ENCODE measurements at places on chromosomes 7 and 10.

- DNase-seq: no peak
These were observed 9.7 kb downstream of the NUDT13 start for GRCh38 chr10:73119952-73120351.

DNA sequence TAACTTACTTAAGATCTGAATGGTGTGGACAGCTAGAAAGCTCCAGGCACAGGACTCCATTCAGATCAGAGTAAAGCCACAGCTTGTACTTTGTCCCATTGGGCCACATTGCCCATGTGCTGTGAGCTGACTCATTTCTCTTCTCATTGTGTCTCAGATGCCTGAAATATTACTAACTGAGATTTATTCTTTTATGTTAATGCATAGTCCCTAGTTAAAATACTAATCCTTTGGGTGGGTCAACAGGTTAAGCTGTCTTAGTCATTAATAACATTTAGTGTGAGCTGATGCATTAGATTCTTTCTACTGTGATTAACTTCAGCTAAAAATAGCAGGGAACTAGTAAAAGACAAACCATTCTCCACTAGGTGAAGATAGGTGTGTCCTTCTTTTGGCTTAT is 104.7 kb upstream of the ARMC3 start:
- no peak for DNase-seq

- DNase-seq: no peak
These were observed 44.4 kb upstream of the GAD2 start for GRCh38 chr10:26172131-26172530.

- DNase-seq: no peak
These were observed 55.5 kb downstream of the DLD start for GRCh38 chr7:107946451-107946850.

DNA sequence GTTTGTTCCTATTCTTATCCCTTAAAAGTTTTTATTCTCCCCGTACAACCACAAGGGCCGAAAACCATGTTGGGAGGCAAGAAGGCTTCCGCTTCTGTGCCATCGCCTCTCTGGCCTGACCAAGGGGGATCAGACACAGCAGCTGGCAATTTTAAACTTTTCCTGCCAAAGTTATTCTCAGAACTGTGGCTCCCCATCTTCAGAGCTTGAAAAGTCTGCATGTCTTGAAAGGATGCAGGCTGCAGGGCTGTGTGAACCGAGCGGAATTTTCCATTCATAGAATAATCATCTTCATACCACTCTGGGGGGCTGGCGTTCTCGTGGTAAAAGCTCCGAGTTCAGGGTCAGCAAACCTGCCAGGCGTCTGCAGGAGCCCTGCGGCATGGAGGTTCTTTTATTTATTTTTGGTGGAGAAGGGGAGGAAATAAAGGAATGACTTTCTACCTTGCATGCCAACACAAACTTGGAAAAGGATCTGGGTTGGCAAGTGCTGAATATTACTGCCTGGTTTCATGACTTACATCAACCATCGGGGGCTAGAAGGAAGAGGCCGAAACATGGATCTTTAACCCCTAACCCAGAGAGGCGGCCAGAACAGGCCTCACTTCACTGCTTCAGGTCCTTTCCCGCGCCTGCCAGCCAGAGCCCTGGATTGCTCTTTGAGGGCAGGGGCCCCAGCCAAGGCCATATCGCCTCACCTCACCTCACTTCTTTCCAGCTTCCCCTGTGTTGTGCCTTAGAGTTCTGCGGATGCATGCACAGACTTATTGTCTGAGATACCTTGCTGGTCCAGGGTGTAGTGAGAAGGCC is 3.0 kb upstream of the NANOS1 start:
- no peak for DNase-seq

DNA sequence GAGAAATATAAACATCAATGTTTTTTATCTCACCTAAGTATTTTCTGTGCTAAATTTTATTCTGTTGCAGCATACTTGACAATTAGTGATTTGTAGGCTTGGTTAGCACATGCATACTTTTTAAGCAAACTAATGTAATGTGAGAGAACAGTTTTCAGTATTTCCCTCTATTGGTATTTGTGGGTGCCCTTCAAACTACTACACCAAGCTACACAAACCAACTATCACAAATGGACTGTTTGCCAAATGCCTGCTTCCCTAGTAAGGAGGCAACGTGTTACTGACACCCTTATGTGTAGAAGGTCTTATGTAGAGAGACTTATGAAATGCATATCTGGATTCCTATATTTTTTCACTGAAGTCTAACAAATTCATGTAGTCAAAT is 98.4 kb upstream of the FZD1 start:
- no peak for DNase-seq

GRCh38 chr10:100709146-100710082 is 36.0 kb upstream of the PAX2 start:
- DNase-seq: no peak

- peak; percentile 77 for DNase-seq
These were observed 6.1 kb downstream of the NYAP1 start for GRCh38 chr7:100489824-100490223.

GRCh38 chr7:69844264-69844868 is 246.1 kb downstream of the AUTS2 start:
- DNase-seq: no peak

GRCh38 chr7:2810682-2811415 is 33.3 kb downstream of the GNA12 start:
- DNase-seq: no peak

- DNase-seq: no peak
These were observed 20.9 kb upstream of the CYP51A1 start for GRCh38 chr7:92155108-92155739.

- DNase-seq: no peak
These were observed 65.8 kb downstream of the RHOBTB1 start for GRCh38 chr10:60878224-60878623.

- no peak for DNase-seq
These were observed 30.3 kb upstream of the CAMK1D start for GRCh38 chr10:12319076-12319475.

GRCh38 chr7:113730309-113730955 is 188.4 kb downstream of the PPP1R3A start:
- no peak for DNase-seq

- no peak for DNase-seq
These were observed 113.3 kb downstream of the GLI3 start for GRCh38 chr7:42123716-42124115.

- DNase-seq: no peak
These were observed 33.9 kb downstream of the SGPL1 start for GRCh38 chr10:70849582-70850016.

DNA sequence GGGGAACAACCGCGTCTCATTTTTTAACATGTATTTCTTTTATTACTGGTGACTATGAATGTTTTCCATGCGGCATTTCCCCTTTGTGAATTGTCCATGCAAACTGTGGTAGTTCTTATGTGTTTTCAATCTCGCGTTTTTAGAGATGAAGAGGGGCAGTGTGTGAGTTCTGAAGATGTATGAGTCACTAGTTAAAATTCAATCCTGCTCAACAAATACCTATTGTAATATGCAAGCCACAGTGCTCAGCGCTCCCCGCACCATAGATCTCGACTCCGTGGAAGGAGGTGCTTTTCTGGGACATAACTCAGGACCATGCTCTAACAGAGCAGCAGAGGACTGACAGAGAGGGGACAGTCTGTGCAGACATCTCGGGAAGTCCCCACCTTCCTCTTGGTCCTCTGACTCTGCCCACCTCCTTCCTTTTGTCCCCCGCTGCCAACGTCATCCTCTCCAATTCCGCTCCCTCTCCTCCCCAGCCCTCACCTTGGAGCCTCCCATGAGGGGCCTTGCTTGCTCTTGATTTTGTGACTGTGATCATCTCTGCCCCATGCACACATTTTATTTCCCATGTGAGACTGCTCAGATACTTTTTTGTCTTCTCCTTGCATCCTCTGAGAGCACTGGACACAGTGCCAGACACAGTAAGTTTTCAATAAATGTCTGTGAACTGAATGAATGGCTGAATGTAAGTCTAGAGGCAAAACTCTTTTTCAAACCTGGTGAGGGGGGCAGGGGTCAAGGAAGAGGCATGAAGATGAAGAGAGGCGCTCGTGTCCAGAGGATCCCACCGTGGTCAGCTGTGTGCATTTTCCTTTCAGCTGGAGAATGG is 42.7 kb upstream of the PLEKHA1 start:
- no peak for DNase-seq

DNA sequence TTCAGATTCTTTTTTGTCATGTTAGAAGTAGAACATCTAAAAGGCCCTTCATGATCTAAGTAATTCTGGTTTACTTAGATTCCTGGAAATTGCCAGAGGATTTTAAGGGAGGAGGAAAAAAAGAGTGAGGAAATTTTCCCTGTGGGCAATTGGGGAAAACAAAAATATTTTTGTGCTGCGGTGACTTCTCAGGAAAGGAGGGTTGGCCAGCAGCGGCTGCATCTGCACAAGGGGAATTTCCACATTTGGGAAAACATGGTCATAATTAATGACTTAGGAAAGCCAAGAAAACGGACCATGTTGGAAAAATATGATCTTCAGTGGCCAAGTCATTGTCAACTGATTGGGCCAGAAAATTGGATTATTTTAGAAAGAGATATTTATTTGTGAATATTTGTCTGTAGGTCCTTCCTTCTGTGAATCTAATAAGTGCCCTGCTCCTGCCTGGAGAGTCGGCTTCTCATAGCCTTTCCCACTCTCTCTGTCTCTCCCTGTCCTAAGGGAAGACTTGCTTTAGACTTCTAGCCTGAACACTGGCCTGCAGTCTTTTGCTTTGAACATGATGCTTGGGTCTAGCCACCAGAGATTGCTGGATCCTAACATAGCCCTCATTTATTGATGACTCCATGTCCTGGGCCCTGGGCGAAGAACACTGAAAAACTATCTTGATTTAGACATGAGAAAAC is 124.2 kb upstream of the MKLN1 start:
- no peak for DNase-seq

- no peak for DNase-seq
These were observed 166.8 kb upstream of the HABP2 start for GRCh38 chr10:113386005-113386404.

DNA sequence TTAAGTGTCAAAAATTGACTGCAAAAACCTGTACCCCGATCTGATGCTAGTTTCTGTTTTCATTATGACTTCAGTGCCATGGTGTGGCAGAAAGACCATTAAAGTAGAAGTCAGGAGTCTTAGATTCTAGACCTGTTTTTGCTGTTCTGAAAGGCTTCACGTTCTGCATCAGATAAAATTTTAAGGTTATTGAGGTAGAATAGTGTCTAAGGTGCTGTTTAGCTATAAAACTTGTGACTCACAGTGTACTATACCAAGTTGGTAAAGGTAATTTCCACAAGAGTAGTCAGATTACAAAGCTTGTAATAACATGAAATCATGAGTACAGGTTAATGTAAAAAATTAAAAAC is 38.6 kb downstream of the ZNRF2 start:
- no peak for DNase-seq

DNA sequence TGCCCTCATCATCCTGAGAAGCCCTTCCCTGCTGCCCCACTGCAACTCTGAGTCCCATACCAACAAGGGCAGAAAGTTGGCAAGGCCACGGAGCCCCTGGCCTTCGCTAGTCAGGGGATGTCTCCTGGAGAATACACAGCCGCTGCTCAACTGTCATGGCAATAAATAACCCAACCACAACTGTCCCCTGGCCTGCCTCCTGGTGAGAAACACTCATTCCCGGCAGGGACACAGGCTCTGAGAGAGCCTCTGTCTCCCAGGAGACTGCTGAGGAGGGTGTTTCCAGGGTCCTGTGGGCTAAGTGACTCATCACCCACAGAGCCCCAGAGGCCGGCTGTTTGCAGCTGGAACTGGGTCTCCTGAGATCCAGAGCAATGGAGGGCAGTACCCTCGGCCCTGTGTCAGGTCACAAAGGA is 354.1 kb downstream of the TNS3 start:
- DNase-seq: no peak

DNA sequence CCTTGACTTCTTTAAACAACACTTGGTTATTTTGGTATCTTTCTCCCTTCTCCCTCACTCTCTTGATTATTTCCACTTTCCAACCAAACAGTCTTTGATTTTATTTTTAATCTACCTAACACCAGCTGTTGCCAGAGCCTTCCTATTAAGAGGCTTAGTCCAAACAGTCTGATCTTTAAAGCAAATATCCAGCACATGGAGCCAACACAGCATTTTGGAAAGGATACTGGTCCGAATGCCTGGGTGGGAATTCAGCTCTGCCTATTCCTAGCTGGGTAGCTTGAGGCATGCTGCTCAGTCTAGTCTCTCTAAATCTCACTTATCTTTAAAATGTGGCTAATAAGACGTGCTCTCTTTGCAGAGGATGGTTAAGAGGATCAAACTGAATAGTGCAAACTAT is 129.3 kb downstream of the NRCAM start:
- DNase-seq: no peak

DNA sequence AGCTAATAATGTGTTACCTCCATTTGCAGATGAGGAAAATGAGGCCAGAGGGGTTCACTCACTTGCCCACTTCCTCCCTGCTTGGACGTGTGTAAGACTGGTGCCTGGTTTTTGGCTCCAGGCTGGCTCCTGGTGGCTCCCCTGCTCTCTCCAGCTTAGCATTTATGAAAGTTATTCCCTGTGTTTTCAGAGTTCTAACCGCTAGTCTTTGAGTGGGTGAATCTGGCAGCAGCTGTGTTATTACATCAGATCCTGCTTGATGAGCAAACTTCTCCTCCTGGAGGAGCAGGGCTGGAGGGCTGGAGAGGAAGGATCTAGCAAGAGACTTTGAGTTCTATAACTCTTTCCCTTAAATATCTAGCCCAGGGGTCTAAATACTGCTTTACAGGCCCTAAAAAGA is 80.9 kb upstream of the AGBL3 start:
- DNase-seq: no peak

GRCh38 chr7:35652124-35652523 is 42.8 kb downstream of the HERPUD2 start:
- DNase-seq: no peak

GRCh38 chr7:137609500-137609899 is 237.3 kb downstream of the DGKI start:
- no peak for DNase-seq

GRCh38 chr7:30648744-30649540 is 33.3 kb downstream of the CRHR2 start:
- DNase-seq: no peak

GRCh38 chr7:102063690-102064180 is 222.9 kb upstream of the SH2B2 start:
- no peak for DNase-seq

DNA sequence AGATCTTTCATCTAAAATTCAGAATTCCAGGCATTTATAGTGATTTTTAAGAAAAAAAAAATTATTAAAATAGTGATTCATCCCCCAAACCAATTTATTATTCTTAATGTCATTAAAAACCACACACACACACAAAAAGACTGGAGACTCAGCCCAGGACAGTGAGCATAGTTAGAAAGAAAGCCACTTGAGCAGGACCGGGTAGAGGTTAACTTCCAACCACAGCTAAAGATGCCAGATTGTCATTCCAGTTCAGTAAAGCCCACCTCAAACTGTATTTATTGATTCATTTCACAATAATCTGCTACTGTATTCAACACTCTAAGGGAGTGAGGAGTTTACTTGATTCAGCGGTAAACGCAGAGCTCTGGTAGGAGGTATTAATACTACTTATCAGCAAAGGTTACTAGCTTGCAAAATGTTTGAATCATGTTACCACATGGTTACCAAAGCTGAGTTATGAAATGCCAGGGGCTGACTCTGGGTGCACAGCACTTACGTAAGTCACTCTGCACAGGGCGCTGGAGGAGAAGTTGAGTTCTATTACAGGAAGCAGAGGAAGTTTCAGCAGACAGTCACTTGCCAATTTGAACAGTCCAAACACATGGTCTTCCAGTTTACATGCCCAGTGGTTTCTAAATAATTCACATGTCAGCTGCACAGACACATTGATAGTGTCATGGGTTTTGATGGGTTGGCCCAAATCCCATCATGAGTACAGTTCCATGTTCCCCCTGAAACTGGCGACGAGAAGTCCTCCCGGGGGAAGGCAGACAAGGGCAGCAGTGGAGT is 64.6 kb downstream of the KLF6 start:
- no peak for DNase-seq
